ENCODE measurements at places on chromosomes 6 and 20.

- no peak for DNase-seq
Measured at GRCh38 chr20:44008806-44009678, 94.4 kb downstream of the TOX2 start.

- no peak for DNase-seq
Measured at GRCh38 chr6:16450821-16451220, 212.4 kb downstream of the GMPR start.

- DNase-seq = no peak
Measured at GRCh38 chr20:38842026-38842425, 36.5 kb downstream of the PPP1R16B start.

DNA sequence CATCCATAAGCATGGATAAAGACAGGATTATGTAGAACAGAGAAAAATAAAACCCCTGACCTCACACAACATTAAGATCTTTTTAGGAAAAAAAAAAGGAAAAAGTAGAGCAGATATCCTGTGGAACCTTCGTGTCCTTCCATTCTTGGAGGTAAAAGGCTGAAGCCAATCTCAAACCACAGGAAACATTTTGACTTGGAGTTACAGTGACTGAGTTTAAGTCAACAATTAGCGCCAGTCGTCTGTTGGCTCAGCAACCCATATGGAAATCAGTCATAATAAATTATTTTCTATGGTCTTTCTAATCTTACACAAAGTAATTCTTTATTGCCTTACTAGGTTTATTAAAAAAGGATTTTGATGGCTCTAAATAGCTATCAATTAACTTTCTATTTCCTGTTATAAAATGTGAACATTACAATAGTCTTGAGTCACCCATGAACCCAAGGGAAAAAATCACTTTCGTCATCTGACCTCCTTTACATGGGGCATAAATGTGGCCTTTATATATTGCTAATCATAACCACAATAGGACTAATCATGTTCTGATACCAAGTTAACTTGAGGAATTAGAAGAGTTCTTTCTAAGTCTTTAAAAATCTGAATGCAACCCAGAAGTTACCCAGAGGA lies 592.9 kb downstream of the TFAP2B start:
- DNase-seq = no peak

- DNase-seq = no peak
Measured at GRCh38 chr20:46803123-46804020, 91.3 kb upstream of the EYA2 start.

DNA sequence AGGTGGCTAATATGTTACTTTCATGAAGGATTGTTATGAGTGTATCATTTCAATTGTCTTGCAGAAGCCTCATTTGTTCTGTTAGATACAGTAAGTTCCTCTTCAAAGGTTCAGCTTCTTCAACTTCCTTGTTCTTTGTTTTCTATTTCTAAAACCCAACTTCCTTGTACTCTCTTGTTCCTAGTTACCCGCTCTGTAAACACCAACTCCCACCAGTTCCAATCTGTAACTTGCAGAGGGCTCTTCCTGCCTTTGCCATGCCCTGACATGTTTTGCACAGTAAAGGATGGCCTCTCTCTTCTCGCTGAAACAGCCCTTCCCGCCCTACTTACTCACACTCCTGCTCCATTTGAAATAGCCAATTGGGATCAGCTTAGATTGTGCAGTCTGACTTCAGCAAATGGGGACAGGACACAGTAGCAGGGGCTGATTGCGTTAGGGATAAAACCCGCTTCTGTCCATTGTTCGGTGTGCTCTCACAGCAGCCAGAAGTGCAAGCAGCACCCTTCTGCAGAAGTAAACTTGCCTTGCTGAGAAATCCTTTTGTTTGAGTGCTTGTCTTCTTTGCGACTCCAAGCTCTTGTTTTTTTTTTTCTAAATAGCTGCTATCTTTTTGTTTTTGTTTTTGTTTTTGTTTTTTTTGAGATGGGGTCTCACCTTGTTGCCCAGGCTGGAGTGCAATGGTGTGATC lies 45.9 kb upstream of the POU5F1 start:
- no peak for DNase-seq

GRCh38 chr6:87641065-87641692 lies 51.2 kb downstream of the ORC3 start:
- DNase-seq = no peak

DNA sequence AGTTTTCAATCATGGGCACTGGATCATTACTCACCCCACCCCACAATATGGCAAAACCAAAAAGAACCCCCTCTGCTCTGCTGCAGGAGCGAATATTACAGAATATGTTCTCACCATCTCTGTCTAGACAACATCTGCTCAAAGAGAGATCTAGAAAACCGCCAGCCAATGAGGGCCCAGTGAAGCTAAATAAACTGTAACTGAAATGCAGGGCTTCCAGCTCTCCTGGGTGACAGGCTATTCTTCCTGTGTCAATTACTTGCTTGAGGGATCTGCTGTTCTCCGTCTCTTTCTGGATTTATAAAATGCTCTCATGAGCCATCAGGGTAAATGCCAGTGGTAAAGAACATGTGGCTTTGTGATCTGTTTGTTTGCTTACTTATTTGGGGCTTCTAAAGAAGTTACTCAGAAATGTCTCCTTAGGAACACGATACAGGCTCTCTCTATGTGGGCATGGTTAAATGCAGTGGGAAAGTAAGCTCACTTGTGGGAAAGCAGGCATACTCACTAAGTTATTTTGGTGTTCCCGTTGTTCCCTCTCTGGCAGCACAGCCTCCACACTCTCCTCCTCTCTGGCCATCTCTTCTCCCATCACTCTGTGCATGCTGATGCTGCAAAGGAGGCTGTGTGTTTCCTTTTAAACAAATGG lies 44.8 kb downstream of the TTI1 start:
- no peak for DNase-seq

DNA sequence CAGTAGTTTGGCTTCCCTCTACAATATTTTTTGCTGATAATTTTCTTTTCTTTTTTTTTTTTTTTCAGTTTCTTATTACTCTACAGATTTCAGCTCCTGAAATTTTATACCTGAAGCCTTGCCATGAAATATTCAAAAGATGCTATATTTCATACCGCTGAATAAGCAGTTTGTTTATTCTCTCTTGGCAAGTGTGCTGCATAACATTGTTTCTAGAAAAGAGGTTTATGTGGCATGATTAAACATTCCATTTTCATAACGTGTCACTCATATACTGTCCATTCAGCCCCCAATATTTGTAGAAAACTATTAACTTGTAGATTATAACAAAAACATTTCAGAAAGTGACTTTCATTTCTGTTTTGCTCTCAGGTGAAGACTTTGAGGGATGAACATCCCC lies 174.4 kb upstream of the NOX3 start:
- no peak for DNase-seq

- DNase-seq = no peak
Measured at GRCh38 chr6:159540152-159540551, 152.9 kb downstream of the SOD2 start.

DNA sequence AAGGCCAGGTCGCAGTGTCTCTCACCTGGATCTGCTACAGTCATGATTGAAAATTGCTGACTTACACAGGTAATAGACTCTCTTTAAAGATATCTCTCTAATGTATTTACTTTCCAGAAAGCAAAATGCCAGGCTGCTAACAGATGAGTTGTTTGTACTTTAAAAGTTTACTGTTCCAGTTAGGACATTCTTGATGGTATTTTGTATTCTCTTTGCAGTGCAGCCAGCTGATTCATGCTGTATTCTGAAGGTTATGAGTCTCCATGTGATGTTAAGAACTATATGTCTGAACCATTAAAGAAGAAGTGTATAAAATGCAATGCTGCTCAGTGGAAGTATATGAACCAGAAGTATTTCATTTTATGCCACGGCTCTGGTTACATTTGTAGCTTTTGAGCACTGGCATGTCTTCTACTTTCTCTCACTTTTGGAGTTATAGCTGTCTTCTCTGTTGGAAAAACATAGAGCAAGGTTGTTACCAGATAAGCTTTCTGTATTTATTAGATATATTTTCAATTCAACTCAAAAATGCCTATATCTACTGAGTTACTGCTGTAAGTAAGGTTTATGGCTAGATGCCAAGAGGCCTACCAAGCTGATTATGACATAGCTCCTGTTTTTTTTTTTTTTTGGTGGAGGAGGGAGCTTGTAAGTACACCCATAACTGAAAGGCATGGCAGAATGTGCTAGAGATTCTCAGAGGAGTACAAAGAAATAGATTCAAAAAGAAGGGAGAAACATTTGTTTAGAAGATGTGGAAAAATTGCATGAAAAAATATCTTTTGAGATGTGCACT lies 130.5 kb upstream of the MAN1A1 start:
- DNase-seq = no peak

- DNase-seq = no peak
Measured at GRCh38 chr6:143396497-143397226, 53.8 kb downstream of the ADAT2 start.

- DNase-seq = no peak
Measured at GRCh38 chr6:154995254-154996015, at the start of gene TIAM2. Gene TIAM2, plus strand, starts transcription at chr6:154995315. Its CDS starts 133,909 bp downstream, at chr6:155129224.

- DNase-seq = no peak
Measured at GRCh38 chr20:8361006-8361652, 229.1 kb downstream of the PLCB1 start.

DNA sequence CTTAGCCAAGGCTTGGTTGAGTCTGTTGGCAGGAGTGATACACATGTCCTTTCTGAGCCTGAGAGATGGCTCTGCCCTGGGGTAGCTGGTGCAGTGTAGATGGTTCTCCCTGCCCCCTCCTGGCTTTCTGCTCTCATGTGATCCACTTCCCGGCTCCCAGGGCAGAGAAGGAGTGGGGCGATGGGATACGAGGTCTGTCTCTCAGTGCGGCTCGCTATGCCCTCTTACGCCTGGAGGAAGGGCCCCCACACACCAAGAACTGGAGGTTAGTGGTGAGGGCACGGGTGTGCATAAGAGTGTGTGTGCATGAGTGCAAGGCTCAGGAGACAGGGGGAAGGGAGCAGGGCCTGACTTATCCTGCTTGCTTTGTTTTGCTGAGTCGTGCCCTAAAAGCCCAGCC lies 18.8 kb downstream of the SLC12A5 start:
- no peak for DNase-seq

DNA sequence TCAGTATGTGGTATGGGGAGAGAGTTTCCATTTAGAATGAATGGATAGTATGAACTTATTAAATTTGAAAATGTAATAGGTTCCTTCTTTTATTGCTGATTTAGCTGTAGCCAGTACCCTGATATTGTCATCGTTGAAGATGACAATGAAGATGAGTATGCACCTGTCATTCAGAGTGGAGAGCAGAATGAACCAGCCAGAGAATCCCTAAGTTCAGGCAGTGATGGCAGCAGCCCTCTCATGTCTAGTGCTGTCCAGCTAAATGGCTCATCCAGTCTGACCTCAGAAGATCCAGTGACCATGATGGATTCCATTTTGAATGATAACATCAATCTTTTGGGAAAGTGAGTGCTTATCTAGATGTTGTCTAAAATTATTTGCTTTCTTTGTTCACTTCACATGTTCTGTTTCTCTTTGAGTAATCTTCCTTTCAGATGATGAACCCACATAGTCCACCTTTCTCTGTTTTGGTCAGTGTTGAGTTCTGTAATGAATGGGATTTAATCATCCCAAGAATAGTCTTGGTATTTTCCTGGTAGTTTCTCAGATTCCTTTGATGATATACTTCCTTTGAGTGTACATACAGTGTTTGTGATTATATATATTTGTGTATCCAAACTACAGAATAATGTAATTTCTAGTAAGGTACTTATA lies 23.3 kb downstream of the HSF2 start:
- no peak for DNase-seq

DNA sequence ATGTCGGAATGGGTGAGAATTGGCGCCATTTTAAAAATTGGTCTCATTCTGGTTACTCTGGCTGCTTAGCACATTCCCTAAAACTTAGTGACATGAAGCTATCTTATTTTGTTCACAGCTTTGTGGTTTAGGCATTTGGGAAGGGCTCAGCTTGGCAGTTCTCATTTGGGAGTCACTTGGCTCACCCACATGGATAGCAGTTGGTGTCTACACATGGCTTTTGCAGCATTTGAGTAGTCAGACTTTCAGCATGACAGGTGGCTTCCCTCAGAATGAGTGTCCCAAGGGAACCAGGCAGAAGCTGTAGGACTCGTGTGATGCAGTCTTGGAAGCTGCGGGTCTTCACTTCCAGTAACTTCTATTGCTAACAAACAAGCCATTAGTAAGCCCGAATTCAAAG lies 64.6 kb downstream of the UST start:
- DNase-seq = no peak

GRCh38 chr20:63501818-63502670 lies 3.2 kb upstream of the EEF1A2 start:
- DNase-seq = no peak

GRCh38 chr6:45196121-45196520 lies 132.0 kb upstream of the RUNX2 start:
- no peak for DNase-seq

Measured in iPS DF 19.7 (cell line).